Right lung (tissue), 10 donors: ENCODE measurements at places on chromosomes 12 and 14. TPM values are rescaled to one million over a fixed set of nuclear protein-coding genes. Genes with fewer than 3 reads are reported as not detected.

DNA sequence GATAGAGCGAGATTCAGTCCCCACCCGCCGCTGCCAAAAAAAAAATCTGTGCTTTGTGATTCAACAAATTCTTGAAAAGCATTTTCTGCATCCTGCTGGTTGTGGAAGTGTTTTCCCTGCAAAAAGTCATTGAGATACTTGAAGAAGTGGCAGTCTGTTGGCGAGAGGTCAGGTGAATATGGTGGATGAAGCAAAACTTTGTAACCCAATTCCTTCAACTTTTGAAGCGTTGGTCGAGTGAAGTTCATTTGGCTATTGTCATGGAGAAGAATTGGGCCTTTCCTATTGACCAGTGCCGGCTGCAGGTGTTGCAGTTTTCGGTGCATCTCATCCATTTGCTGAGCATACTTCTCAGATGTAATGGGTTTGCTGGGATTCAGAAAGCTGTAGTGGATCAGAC is 20.9 kb downstream of the SRGAP1 start:
- no peak for DNase-seq

DNA sequence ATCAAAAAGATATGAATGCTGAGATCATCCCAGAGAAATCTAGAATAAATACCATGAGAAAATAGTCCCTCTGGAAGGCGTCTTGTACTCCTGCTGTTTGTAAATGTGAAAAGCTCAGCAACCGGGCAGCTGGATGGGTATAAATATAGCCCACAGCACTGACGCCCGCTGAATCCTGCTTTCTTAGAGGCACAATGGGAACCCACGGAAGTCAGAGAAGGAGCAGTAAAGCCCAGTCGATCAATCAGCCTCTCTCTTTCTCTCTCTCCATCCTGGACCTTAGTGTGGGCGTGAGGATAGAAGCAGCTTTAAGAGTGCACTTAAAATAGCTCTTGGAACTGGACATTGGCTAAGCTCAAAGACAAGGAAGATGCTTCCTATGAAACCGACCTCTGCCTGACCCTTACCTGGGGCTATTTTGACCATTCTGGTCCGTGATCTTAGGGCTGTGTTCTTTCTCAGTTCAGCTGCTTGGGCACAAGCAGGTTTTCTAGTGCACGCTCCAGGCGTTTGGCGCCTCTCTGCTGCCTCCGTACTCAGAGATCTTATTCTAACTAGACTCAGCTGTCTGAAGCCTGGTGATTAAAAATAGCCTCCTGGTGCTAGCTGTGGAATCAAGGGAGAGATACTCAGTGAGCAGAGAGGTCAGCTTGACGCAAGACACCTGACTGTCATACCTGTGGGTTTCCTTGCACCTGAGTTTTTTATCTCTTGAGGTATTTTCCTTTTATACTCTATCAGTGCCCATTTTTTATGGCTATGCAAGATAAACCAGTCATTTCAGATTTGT is 144.6 kb downstream of the ETV6 start:
- no peak for DNase-seq

GRCh38 chr12:98968896-98969295 is 323.8 kb downstream of the APAF1 start:
- no peak for DNase-seq

DNA sequence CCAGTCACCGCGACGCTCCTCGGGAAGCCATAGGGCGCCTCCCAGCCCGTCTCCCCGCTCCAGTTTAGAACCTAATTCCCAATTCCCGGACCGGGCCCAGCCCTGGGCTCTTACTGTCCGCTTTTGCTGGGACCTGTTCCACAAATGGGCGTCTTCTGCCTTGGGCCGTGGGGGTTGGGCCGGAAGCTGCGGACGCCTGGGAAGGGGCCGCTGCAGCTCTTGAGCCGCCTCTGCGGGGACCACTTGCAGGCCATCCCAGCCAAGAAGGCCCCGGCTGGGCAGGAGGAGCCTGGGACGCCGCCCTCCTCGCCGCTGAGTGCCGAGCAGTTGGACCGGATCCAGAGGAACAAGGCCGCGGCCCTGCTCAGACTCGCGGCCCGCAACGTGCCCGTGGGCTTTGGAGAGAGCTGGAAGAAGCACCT is 797 bp downstream of the UNG start:
- no peak for DNase-seq

GRCh38 chr12:49230805-49231194 is 34.1 kb upstream of the TUBA1C start:
- DNase-seq: no peak

- DNase-seq: no peak
Observed at GRCh38 chr12:25962932-25963525, 4.5 kb downstream of the RASSF8 start.

- no peak for DNase-seq
Observed at GRCh38 chr12:41619705-41620104, 431.6 kb downstream of the PDZRN4 start.

GRCh38 chr12:101013993-101014392 is 196.0 kb downstream of the SLC5A8 start:
- no peak for DNase-seq

- no peak for DNase-seq
Observed at GRCh38 chr12:112354399-112354798, 27.8 kb downstream of the HECTD4 start.

DNA sequence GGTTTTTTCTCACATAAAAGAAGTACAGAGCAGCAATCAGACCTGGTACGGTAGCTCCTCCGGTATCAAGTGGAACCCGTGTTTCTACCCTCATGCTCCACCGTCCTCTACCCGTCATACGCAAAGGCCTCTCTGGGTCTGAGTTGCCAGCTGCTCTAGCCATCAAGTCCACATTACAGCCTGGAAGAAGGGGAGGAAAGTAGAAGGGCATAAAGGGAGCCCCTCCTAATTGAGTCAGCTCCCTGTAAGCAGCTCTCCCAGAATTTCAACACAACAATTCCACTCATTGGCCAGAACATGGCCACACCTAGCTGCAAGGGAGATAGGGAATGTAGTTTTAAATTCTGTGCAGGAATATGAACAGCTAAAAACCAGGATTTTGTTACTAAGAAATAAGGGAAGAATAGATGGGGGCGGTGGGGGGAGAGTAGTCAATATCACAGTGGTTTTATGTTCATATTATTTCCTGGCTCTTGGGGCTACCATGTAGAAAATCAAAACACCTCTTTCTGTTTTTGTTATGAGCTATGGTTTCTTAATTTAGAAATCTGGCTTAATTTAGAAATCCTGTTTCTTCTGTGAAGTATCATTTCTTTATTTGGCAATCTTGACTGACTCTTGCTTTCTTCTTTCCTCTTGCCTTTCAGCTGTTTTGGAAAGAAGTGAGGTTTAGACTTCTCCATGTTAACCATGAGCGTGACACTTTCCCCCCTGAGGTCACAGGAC is 103.9 kb downstream of the AKAP6 start:
- DNase-seq: no peak

DNA sequence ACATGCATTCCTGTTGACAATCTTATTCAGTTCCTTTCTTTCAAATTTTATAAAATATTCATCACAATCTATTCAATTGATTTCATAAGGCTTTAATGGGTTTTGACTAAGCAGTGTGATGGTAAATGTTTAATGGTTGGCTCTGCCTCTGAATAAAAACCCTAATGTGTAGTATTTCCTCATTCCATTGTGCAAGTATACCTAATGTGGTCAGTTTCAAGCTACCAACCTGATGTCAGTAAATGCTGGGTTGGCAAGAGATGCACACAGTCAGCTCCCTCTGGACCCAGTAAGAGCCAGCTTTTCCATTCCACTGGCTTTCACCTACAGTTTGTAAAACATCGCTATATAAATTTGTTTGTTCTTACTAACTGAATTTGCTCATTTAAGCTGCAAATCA is 53.9 kb downstream of the METTL25 start:
- no peak for DNase-seq

DNA sequence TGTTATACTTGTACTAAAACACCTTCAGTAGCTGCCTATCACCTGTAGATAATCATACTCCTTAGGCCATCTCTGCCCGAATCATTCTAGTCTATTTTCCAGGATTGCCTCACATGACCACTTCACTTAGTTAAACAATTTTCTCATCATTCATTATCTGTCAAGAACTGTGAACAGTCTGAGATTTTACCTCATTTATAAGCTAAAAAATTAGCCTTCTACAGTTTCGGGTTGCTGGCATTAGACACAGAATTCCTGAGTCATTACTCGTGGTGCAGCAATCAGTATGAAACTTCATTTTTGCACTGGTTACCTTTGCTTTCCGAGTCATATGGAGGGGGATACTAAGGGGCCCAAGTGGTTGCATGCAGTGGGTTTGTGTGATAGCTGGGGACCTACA is 57.6 kb upstream of the OTOGL start:
- no peak for DNase-seq

- no peak for DNase-seq
Observed at GRCh38 chr14:105894125-105894977, 368.0 kb downstream of the TMEM121 start.

DNA sequence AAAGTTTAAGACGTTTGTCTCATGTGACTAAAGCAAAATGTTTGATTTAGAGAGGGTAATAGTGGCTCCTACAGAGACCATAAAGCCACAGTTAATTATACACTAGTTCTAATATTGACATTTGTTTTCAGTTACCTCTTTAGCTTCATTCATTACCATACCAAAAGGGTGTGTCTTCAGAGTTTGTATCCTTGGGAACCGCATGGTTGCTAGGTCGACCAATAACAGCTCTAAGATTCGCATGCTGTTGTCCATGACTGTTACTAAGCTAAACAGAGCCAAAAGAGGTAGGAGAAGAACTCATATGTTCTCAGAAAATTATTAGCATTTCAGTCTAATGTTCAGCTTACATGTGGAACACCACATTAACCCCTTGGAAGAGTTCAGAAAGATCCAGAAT is 36.2 kb upstream of the ETNK1 start:
- peak; percentile 3 for DNase-seq

DNA sequence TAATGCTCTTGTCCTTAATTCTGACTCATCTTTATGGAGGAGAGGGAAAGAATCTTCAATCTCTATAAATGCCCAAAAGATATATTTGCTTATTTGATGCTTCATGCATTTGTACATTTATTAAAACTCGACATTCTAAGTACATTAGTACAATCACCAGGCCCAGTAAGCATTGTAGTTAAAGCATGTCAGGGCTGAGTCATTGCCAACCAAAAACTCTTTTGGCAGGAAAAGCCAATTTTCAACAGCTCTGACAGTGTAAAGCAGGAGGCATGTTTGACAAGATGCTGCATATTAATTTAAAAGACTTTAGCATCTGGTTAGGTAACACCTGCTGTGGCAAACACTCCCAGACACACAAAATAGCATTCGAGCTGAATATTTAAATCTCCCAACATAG is 290.9 kb downstream of the PPFIA2 start:
- no peak for DNase-seq

DNA sequence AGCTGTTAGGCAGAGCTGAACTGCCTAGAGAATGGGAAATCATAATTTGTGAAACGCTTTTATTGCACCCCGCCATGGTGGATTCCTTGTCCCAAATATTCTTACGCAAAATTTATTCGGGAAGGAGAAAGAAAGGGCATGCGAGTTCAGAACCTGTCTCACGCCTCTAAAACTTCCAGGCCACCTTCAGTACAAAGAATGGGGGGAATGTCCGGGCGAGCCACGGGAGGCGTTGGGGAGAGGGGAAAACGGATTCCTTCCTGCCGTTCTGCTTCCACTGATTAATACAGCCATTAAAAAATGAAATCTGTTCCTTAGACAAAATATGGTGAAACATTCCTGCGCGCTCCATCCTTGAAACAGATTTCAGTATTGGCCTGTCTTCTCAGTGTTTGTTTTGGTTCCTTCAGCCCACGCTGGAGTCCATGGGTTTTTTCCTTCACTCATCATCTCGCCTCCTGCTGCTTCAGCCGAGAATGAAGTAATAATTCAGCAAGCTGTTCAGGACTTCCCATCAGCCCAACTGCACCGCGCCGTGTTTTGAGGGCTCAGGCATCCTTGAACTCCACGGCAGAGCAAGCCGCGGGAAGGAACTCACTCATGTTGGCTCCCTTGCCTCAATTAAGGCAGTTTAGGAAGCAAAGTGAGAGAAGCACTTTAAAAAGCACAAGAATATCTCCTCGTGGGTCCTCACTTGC is 47.7 kb upstream of the CDKN3 start:
- no peak for DNase-seq

DNA sequence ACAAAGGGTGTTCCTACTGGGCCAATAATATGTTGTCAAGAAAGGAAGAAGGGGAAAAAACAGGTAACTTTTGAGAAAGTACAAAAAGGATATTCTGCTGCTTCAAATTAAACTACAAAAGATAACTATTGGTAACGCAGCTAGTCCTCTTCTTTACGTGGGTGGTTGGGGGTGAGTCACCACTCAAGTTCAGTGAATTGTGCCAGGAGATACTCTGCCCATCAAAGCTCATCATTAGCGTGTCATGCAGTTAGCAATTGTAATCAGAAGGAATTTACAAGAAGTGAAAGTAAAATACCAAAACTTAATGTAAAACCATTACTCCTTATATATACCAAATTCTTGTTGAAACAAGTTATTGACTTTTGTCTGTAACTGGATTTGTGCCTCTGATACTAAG is 342.0 kb downstream of the NPAS3 start:
- DNase-seq: no peak

GRCh38 chr12:128794661-128795529 is 28.9 kb downstream of the SLC15A4 start:
- DNase-seq: no peak

DNA sequence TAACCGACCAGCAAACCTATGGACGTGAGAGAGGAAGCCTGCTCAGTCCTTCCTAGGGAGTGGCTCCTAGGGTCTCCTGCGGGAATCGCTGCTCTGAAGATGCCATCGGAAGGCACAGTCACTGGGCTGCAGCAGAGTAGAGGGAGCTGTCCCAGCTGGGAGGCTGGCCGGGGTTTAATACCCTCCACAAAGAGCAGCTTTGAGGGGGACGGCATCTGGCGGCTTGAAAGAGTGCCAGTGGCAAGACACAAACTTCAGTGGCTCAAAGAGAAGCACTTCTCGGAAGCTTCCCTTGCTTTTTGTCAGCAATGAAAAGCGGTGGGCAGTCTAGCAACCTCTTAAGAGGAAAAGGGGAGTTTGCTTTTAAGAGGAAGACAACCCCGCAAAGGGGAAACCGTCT is 114.6 kb downstream of the TMEM132C start:
- DNase-seq: peak; percentile 69

Gene SEC23A
- 62.2 TPM for polyA plus RNA-seq

Gene GZMH
- polyA plus RNA-seq: 0.41 TPM

Gene BHLHE41
- polyA plus RNA-seq: 0.86 TPM

Gene SLCO1A2
- polyA plus RNA-seq: 0.09 TPM

Gene SALL2
- polyA plus RNA-seq: 32.8 TPM

Gene MYL6
- 2,542 TPM for polyA plus RNA-seq

Gene TTC6
- 15.0 TPM for polyA plus RNA-seq

Gene ARID4A
- polyA plus RNA-seq: 42.8 TPM

Gene ADCY4
- 30.9 TPM for polyA plus RNA-seq

Gene IL31
- not detected for polyA plus RNA-seq

Gene SAMD4A
- 9.6 TPM for polyA plus RNA-seq

Gene DHRS4L2
- polyA plus RNA-seq: 27.3 TPM

Gene ACACB
- polyA plus RNA-seq: 13.7 TPM

Gene HOXC6
- 2.4 TPM for polyA plus RNA-seq

Gene GPR132
- 1.8 TPM for polyA plus RNA-seq

Gene CLEC2D
- 23.8 TPM for polyA plus RNA-seq
